Activated naive CD4-positive, alpha-beta T cell treated with anti-CD3 and anti-CD28 coated beads for 36 hours (primary cell): ENCODE measurements at places on chromosomes 5 and 9. TPM values are rescaled to one million over a fixed set of nuclear protein-coding genes. Genes with fewer than 3 reads are reported as not detected.

DNA sequence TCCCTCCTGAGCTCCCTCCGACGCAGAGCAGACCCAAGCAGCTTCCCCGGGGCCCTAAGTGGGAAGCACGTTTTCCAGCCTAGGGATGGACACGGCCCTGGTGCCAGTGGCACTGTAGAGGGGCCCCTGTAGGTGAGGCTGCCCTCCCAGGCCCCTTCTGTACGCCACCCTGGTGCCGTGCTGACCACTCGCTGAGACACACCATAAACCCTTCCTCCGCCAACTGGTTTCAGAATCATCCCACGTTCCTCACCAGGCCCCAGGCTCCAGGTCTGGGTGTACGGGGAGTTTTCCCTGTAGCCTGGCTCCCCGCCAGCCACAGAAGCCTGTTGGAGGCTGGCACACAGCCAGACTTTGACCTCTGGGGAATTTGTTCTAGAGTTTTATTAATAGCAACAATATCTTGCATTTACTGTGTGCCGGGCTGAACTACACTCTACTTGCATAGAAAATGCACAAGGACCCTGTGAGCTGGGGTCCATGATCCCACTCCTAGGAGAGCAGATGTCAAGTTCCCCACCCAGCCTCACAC, 18.2 kb upstream of the WDR38 start:
- no peak for DNase-seq
- H3K4me1 ChIP-seq = no peaks in the 10 kb centered on the region
- no peaks in the 10 kb centered on the region for H3K36me3 ChIP-seq
- peaks cover 28% of the 10 kb centered on the region for H3K27me3 ChIP-seq
- H3K4me3 ChIP-seq = no peak overlapping the region

GRCh38 chr5:42720251-42720650, 36.4 kb upstream of the CCDC152 start:
- peaks cover 5% of the 10 kb centered on the region for H3K4me1 ChIP-seq
- H3K27ac ChIP-seq = no peak overlapping the region
- no peak overlapping the region for H3K4me3 ChIP-seq

- H3K27ac ChIP-seq = peak overlapping the region; percentile 32
- peaks cover 6% of the 10 kb centered on the region for H3K27me3 ChIP-seq
- H3K4me3 ChIP-seq = no peak overlapping the region
- H3K4me1 ChIP-seq = peaks cover 7% of the 10 kb centered on the region
- H3K36me3 ChIP-seq = no peaks in the 10 kb centered on the region
These were observed 85.5 kb downstream of the TEK start for GRCh38 chr9:27194401-27195091.

DNA sequence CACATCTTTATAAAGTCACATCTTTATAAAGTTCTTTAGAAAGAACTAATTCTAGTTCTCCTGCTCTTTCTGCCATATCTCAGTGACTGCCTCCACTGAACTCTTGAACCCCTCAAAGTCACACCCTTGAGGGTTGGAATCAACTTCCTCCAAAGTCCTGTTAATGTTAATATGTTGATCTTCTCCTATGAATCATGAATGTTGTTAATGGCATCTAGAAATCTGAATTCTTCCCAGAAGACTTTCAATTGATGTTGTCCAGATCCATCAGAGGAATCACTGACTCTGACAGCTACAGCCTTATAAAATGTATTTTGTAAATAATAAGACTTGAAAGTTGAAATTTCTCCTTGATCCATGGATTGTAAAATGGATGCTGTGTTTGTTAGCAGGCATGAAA, 213.4 kb downstream of the COX7C start:
- no peaks in the 10 kb centered on the region for H3K36me3 ChIP-seq
- H3K4me1 ChIP-seq = no peaks in the 10 kb centered on the region
- H3K4me3 ChIP-seq = no peak overlapping the region
- no peak overlapping the region for H3K27ac ChIP-seq
- DNase-seq = no peak

DNA sequence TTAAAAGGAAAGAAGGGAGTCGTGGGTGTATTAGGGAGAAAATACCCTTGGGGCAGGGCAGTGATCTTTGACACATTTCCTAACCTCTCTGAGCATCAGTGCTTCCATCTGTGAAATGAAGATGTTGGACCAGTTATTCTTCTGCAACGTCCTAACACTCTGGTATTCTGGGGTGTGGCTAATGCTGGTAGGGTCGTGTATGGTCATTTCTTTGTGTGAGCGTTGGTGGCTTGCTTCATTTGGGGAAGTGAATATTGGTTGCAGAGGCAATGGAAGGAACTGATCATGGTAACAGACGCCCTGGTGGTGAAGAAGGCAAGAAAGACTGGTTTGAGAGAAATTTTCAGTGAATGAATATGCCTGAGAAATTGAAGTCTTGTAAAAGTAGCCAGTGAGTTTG, 67.9 kb upstream of the TTC23L start:
- no peak for DNase-seq
- no peak overlapping the region for H3K4me3 ChIP-seq
- no peaks in the 10 kb centered on the region for H3K4me1 ChIP-seq

- no peak for DNase-seq
- no peaks in the 10 kb centered on the region for H3K36me3 ChIP-seq
- H3K27me3 ChIP-seq = no peaks in the 10 kb centered on the region
- no peak overlapping the region for H3K27ac ChIP-seq
- H3K4me1 ChIP-seq = peaks cover 32% of the 10 kb centered on the region
These were observed 9.0 kb upstream of the NOTCH1 start for GRCh38 chr9:136554870-136555269.

- no peak for DNase-seq
- H3K27ac ChIP-seq = no peak overlapping the region
- H3K4me3 ChIP-seq = no peak overlapping the region
- peaks cover 6% of the 10 kb centered on the region for H3K36me3 ChIP-seq
These were observed 865.0 kb upstream of the ACO1 start for GRCh38 chr9:31519424-31519823.

- no peak overlapping the region for H3K4me3 ChIP-seq
- H3K4me1 ChIP-seq = peaks cover 4% of the 10 kb centered on the region
- H3K27me3 ChIP-seq = no peaks in the 10 kb centered on the region
- DNase-seq = no peak
- H3K36me3 ChIP-seq = peaks cover 20% of the 10 kb centered on the region
These were observed 100.2 kb downstream of the MTREX start for GRCh38 chr5:55407984-55408383.

- H3K4me3 ChIP-seq = no peak overlapping the region
- H3K27me3 ChIP-seq = no peaks in the 10 kb centered on the region
- DNase-seq = no peak
- H3K27ac ChIP-seq = no peak overlapping the region
These were observed 27.9 kb downstream of the IER5L start for GRCh38 chr9:129150122-129150521.

DNA sequence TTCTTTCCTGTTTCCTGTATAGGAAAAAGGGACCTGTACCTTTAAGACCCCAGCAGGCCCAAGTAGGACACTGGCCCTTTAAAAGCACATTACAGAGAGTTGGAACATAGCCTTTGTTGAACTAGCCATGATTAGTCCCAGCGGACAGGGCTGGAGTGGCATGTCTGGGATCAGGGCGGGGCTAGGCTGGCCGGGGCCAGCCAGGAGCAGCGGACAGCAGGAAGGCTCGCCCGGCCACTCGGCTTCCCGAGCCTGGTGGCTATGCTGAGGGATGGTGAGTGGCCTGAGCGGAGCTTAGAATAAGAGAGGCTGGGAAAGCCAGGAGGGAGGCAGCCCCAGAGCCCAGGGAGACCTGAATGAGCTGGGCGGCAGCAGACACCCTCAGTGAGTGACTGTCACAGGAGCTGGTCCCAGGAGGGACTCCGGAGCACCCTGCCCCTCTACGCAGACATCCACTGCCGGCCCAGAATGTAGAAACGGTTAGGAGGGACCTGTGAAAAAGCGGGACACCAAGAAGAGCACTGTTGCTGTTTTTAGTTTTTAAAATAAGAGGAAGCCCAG, 92.1 kb downstream of the DAB2IP start:
- no peaks in the 10 kb centered on the region for H3K36me3 ChIP-seq
- DNase-seq = no peak
- H3K4me3 ChIP-seq = no peak overlapping the region
- no peaks in the 10 kb centered on the region for H3K27me3 ChIP-seq

- no peak overlapping the region for H3K27ac ChIP-seq
- H3K4me1 ChIP-seq = peaks cover 16% of the 10 kb centered on the region
- peak; percentile 17 for DNase-seq
- H3K27me3 ChIP-seq = no peaks in the 10 kb centered on the region
These were observed 283.9 kb upstream of the ANKRD55 start for GRCh38 chr5:56517011-56517416.

DNA sequence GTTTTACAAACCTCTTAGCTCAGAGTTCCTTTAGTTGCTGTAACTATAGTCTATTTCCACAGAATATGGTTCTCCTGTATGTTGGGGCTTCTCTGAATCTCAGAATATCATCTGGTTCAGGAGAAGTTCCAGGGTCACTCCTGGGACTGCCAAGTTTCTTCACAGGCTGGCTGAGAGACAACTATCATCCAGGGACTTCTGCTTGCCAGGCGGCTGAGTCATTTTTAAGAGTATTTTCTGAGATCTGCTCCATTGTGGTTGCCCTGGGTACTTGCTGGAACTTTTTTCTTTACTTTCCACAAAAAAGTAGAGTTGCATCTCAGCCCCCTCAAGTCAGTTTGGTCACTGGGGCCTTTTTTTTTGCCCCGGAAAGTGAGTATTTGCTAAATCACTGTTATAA, 566.5 kb downstream of the LRRC70 start:
- DNase-seq = no peak
- H3K27ac ChIP-seq = no peak overlapping the region
- H3K36me3 ChIP-seq = no peaks in the 10 kb centered on the region
- H3K4me1 ChIP-seq = no peaks in the 10 kb centered on the region
- peaks cover 1% of the 10 kb centered on the region for H3K27me3 ChIP-seq

GRCh38 chr9:135196474-135196873, 109.0 kb downstream of the OLFM1 start:
- no peaks in the 10 kb centered on the region for H3K4me1 ChIP-seq
- H3K27ac ChIP-seq = no peak overlapping the region
- H3K4me3 ChIP-seq = no peak overlapping the region
- peaks cover 15% of the 10 kb centered on the region for H3K27me3 ChIP-seq

DNA sequence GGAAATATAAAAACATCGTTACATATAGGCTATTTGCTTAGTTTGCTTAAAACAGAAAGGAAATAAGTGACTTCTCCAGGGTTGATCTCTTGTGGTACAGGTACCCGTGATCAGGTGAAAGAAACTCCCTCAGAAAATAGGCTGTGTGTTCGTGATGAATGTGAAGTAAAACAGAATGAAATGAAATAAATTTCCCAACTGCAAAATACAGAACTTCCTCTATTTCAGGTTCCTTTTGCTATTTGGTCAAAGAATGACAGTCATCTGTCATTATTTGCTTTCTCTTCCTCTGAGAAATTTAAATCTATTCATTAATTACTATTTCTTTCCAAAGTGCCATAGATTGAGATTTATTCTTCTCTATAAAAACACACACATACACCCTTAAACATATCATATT, 408.1 kb downstream of the FAM170A start:
- no peaks in the 10 kb centered on the region for H3K27me3 ChIP-seq
- DNase-seq = no peak
- H3K36me3 ChIP-seq = no peaks in the 10 kb centered on the region
- no peak overlapping the region for H3K4me3 ChIP-seq
- H3K27ac ChIP-seq = no peak overlapping the region

- no peaks in the 10 kb centered on the region for H3K36me3 ChIP-seq
These were observed 289.1 kb downstream of the EBF1 start for GRCh38 chr5:158810615-158811014.

- no peak overlapping the region for H3K27ac ChIP-seq
- peaks cover 11% of the 10 kb centered on the region for H3K4me1 ChIP-seq
- H3K27me3 ChIP-seq = peaks cover 6% of the 10 kb centered on the region
- no peaks in the 10 kb centered on the region for H3K36me3 ChIP-seq
- no peak for DNase-seq
- no peak overlapping the region for H3K4me3 ChIP-seq
These were observed 133.4 kb downstream of the DAB2IP start for GRCh38 chr9:121784731-121785411.

DNA sequence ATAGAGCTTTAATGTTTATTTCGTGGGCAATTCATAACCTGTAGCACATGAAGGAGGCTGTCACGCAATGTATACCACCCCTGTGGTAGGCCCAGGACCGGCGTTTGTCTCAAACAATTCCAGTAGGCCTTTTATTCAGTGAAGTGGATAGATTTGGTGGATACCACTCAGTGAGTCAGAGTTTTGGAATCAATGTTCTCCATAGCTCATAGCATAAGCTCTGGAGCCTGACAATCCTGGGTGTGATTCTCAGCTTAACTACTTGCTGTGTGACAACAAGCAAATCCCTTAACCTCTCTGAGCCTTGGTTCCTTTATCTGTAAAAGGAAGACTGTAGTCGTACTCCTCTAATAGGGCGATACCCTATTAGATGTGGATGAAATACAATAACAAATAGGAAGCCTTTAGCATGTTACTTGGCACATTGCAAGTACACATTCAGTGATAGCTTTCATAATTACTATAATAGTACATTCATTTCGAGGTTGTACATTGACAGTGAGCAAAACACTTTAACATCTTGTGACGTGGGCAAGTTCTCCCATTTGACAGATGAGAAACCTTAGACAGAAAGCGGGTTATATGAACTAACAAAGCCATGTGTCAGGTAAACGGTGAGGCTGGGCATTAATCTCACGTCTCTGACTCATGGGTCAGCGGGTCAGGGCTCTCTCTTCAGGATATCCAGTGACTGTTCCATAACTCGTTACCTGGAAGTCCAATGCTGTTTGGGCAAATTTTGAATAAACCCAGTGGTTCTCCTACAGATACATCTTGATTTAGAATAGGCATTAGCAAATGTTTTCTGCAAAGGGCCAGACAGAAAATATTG, 130.8 kb downstream of the C9orf152 start:
- peaks cover 12% of the 10 kb centered on the region for H3K4me1 ChIP-seq
- H3K36me3 ChIP-seq = no peaks in the 10 kb centered on the region
- H3K4me3 ChIP-seq = no peak overlapping the region
- no peak for DNase-seq
- no peaks in the 10 kb centered on the region for H3K27me3 ChIP-seq

The TAF11L5 gene
- total RNA-seq = not detected

The FIBCD1 gene
- total RNA-seq = not detected

The CD14 gene
- 0.20 TPM for total RNA-seq

The SPATA24 gene
- 7.4 TPM for total RNA-seq

The DOCK8 gene
- total RNA-seq = 110 TPM

The GRXCR2 gene
- total RNA-seq = not detected

The PCDHB11 gene
- not detected for total RNA-seq

The PLPP7 gene
- total RNA-seq = 0.26 TPM

The CDKN2B-AS1 gene
- total RNA-seq = not detected

The FOXD4L6 gene
- not detected for total RNA-seq

The TOR1A gene
- total RNA-seq = 28.2 TPM

The CFAP77 gene
- not detected for total RNA-seq

The TRIM52 gene
- 10.9 TPM for total RNA-seq
